ENCODE measurements at places on chromosomes 6 and 20.

DNA sequence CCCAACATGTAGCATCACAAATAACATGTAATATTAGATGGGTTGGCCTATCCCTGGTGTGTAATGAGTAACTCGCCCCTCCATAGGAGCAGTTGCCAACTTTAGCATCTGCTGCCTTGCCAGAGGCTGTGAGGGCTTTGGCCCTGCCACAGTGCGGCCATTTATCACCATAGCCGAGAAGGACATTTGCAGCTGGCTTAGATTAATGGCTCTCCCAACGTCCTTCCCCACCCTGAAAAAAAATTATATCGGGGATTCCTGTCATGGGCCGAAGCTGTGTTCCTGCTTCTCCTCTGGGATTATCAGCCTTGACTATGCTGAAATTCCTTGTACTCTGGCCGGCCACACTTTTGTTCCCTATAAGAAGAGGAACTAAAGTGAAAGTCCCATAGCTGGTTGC lies 7.6 kb upstream of the ADIG start:
- no peak for DNase-seq

DNA sequence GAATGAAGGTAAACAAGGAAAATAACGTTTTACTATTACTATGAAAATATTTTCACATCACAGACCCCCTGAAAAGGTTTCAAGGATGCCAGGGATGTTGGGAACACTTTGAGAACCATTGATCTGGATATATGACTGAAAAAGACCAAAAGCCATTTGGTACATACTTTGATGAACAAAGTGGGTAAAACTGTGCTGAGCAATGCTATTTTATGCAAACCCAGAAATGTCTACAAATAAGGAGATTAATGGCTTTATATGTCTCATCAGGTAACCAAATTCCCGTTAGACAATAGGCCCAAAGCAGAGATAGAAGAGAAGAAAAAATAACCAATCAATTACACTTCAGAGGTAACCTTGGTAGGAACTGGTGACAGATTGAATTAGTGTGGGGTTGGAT lies 101.4 kb upstream of the CNKSR3 start:
- DNase-seq, result no peak

DNA sequence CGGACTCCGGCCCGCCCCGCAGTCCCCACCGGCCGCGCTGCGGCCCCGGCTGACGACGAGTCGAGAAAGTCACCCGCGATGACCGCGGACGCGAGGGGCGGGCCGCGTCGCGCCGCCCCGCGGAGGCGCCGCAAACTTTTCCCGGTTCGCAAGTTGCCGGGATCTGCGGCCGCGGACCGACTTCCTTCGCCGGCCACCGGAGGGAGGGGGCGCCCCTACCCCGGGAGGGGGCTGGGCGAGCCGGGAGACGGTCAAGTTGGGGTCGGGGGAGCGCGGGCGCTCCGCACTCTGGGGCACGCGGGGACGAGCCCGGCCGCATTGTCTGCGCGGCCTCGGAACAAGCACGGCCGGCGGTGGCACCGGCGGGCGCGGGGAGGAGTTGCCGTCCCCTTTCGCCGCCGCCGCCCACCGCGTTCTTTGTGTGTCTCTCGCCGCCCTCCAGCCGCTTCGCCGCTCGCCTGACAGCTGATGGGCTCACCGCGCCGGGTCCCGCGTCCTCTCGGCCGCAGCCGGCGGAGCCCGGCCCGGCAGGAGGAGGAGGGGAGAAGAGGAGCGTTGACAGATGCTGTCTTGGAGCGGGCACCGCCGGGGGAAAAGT lies 131.6 kb downstream of the OGFRL1 start:
- DNase-seq, result peak; percentile 52

DNA sequence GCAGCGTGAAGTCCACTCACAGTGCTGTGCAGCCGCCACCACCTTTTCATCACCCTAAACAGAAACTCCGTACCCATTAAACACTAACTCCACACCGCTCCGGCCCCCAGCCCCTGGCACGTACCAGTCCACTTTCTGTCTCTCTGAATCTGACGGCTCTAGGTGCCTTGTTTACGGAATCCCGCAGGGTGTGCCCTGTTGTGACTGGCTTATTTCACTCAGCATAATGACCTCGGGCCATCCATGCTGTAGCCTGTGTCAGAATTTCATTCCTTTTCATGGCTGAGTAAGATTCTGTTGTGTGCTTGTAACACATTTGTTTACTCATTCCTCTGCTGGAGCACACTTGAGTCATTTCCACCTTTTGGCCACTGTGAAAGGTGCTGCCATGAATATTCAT lies 18.0 kb downstream of the TCFL5 start:
- peak; percentile 59 for DNase-seq

GRCh38 chr6:42383421-42384205 lies 68.1 kb downstream of the TRERF1 start:
- no peak for DNase-seq

DNA sequence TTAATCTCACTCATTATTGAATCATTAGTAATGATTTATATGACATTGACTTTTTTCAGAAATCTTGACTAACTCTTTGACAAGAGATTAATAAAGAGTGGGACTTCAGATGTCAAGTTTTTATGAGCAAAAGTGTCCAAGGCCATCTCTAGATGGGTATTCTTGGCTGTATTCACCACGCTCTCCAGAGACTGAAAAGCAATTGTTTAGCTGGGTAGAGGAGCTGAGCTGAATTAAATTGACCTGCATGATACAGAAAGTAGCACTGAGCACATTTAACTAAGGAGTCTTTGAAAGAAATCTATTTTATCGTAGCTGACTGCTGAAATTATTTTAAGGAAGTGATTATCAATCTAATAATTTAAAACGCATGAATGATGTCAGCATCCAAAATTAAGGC lies 89.4 kb downstream of the LINC00237 start:
- DNase-seq, result no peak

DNA sequence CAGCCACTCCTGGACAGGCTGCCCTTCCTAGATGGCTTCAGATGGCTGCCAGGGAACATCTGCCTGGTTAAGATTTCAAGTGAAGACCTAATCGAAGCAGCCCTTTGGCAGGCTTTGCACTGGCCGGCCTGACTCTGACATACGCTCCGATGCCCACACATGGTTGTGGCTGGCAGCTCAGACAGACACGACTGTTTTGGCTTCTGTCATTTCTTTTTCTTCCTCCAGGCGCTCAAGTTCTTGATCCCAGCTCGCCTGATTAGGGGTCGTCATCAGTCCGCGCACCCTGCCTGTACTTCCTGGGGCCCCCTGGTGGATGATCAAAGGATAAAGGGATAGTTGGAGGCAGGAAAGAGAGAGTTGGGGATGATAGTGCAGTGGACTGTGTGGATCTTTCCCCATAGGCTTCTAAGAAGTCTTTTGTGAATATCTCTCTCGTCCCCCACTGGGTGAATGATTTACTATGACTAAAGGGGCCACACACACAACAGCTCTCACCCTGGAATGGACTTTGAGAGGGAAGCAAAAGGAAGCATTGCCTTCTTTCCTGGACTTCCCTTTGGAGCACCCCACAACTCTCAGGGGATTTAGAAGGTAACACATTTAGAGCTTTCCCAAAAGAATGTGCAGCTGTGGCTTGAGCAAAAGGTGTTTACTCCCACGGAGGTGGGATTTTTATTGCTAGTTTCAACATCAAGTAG lies 21.4 kb upstream of the TRAM2 start:
- peak; percentile 81 for DNase-seq

- DNase-seq, result peak; percentile 77
These were observed 95.5 kb downstream of the PPP1R14C start for GRCh38 chr6:150238336-150238741.
